ENCODE measurements at places on chromosomes 2 and 18.

DNA sequence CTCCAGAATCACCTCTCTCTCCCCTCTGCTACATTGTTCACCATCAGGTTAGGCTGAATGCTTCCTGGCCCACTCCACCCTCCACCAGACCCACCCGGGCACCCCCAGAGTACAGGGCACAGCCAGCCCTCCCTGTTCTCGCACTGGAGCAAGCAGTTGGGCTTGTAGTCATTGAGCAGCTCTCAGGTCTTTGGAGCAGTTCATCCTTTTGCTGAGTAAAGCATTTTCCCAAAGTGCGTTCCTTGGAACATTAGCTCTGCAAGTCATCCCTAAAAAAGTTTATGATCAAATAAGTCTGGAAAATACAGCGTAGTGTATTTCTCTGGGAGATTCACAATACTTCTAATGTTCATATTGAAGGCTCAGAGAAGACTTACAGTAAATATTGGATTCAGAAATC is 103.5 kb upstream of the DAPL1 start:
- DNase-seq = no peak

DNA sequence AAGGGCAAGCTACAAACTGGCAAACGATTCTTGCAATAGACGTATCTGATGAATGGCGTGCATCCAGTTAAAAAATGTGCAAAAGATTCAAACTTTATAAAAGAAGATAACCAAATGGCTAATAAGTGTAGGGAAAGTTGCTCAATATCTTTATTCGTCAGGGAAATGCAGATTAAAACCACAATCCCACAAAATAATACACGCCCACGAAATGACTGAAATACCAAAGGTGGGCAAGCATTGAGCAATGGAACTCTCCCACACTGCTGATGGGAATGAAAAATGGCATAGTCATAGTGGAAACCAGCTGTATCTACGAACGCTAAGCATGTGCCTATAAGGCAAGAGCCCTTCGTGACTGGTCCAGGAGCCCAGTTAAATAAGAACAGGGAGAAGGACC is 168.6 kb upstream of the SIX2 start:
- DNase-seq = no peak

DNA sequence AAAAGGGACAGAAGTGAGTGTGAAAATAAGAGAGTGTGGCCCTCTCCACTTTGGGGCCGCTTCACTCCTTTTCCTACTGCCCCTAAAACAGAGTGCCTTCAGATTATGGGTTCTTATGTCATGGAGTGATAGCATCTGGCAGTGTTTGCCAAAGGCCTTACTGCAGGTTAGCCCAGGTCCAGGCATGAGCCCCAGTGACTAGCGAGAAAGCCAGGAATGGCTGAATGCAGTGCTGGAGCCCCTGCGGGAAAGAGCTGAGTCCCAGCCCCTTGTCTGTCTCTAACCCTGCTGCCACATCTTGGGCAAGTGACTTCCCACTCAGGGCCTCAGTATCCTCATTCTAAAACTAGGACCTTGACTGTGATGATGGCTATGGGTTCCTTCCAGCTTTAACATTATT is 6.0 kb downstream of the IGFBP5 start:
- DNase-seq = no peak

- DNase-seq = no peak
These were observed 62.2 kb downstream of the EPB41L3 start for GRCh38 chr18:5481621-5482020.

GRCh38 chr2:28286678-28287077 is 106.0 kb upstream of the FOSL2 start:
- DNase-seq = no peak

DNA sequence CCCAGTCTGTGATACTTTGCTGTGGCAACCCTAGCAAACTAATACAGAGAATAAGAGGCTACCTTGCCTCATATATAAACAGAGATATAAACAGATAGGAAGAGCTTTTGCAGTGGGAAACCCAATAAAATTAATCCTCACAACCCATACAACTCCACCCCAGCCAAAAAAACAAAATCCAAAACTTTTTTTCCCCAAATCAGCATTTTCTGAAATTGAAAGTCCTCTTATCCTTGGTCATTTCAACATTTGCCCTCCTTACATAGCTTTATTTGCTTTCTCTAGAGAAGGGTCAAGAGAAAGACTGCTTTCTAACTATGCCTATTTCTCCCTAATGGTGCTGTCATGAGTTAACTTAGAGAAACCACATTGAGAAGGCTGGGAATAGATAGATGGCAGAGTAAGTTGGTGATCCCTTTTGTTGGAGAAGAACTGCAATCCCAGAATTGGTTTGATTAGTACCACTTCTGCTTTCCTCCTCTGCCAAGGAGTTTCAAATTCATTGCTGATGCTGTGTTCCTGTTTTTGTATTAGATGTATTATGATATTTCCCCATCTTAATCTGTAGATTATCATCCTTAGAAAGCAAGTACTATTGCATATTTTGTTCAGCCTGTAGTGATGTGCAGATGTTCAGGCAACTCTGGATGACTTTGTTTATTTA is 76.5 kb upstream of the B3GNT2 start:
- DNase-seq = no peak

- DNase-seq = no peak
These were observed 879 bp downstream of the TMEM178A start for GRCh38 chr2:39666491-39667101.

DNA sequence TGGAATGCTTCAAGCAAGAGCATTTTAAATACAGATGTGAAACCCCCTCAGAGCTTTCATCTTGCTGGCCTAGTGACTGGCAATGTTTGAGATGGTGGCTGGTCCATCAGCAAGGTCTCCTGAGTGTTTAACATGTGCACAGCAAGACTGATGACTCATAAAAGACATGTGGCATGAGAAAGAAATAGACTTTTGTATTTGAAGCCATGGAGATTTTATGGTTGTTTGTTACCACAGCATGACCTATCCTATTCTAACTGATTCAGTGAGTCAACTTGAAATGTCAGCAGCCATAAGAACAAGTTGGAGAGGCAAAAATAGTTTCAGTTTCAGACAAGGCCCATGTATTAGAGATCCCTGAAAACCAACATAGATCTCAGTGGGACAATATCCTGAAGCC is 154.7 kb upstream of the LYPD1 start:
- DNase-seq = no peak

DNA sequence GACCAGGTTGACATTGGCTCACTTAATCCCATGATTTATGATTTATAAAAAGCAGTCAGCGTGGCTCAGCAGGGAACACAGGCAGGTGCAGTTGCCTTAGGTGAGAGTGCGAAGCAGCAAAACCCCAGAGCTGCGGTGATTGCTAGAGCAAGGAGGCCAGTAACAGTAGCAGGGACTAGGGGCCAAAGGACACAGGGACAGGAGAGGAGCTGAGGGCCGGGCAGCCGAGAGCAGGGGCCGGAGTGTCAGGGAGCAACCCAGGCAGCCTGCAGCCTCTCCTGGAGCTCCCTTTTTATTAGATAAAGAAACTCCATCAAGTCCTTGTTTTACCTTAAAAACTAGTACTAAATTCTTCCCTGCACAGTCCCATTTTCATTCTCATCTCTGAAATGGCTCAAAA is 4.3 kb downstream of the MC2R start:
- DNase-seq = no peak

DNA sequence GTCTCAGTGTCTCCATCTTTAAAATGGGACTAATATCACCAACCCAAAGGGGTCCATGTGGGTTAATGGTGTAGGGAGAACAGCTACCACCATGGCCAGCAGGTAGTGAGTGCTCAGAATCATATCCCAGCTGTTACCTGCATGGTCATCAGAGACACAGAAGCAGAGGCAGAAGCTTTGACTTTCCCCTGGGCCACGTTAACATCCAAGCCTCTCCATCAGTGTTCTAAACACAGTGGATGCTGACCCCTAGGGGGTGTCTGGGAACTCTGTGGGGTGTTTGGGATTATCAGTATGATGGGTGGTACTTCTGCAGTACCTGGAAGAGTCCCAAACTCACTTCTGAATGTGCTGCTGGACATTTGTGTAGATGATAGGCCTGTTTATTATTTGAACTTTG is 93.6 kb downstream of the GYPC start:
- no peak for DNase-seq

- no peak for DNase-seq
These were observed 4.4 kb upstream of the KYNU start for GRCh38 chr2:142872882-142873724.
